ENCODE measurements at places on chromosomes 3 and 15. TPM values are rescaled to one million over a fixed set of nuclear protein-coding genes. Genes with fewer than 3 reads are reported as not detected.
A peak's percentile ranks its signal among the peaks of the same experiment; 100 is the strongest.

Gene MOBP
- not detected for total RNA-seq

Gene C2CD4A
- 0.33 TPM for total RNA-seq

Gene FBXO22
- 14.9 TPM for total RNA-seq

Gene ROPN1
- total RNA-seq = not detected

Gene GOLGA8J
- not detected for total RNA-seq

Gene AGTR1
- total RNA-seq = 11.3 TPM

Gene CPA3
- total RNA-seq = 33.2 TPM

Gene GOLGA6L9
- 2.2 TPM for total RNA-seq

Gene CFAP92
- total RNA-seq = 0.29 TPM

Gene SNX33
- total RNA-seq = 27.8 TPM

Gene EDEM1
- total RNA-seq = 16.6 TPM

Gene KCNMB3
- 1.3 TPM for total RNA-seq

DNA sequence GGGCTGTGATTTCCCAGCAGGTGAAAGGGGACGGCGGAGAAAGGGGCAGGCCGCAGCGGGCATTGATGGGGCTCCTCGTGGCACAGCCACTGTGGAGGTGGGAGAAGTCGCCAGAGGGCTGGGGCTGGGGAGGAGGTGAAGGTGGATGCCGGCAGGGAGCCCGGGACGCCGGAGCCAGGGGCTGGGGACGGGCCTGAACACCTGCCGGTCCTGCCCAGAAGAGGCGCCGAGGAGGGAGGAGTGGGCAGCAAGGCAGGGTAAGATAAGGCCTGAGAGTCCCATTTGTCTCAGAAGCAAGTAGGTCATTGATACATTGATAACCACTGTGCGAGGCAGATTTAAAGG, 571 bp upstream of the RARRES1 start:
- H3K4me3 ChIP-seq = peak overlapping the region; percentile 76
- H3K36me3 ChIP-seq = no peaks in the 10 kb centered on the region
- H3K27me3 ChIP-seq = no peaks in the 10 kb centered on the region
- peaks cover 35% of the 10 kb centered on the region for H3K4me1 ChIP-seq

- no peaks in the 10 kb centered on the region for H3K27me3 ChIP-seq
- no peak overlapping the region for H3K4me3 ChIP-seq
- H3K4me1 ChIP-seq = peaks cover 35% of the 10 kb centered on the region
- peak overlapping the region; percentile 65 for H3K27ac ChIP-seq
- no peak for DNase-seq
Observed at GRCh38 chr15:90599644-90600043, 69.9 kb downstream of the CRTC3 start.

DNA sequence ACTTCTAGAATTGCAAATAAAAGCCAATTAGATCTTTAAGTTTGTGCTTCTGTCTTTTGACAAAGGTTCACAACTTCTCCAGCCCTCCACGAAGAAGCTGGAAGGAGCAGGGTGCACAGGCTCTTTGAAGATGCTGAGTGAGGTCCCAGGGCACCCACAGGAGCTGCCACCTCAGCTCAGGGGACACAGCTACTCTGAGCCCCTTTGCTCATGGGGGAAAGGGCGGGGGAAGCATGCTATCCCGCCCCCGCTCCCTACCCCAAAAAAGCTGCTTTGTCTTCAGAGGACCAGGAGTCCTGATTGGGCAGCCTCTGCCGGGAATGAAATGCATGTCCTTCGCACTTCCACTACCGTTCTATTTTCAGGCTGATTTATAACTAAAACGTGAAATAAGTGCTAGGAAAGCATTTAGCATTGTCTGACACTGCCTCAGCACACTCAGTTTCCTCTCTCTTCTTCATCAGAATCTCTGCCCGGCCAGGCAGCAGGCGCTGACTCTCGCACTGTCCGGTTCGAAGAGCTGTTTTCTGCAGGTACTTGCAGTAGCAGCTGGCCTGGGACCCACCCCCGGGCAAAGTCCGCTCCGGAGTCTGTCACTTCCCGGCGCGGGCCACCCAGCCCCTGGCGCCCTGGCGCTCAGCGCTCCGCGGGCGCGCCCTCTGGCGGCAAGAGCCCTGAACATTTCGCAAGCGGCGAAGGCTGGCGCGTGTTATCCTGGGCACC, 45.5 kb upstream of the KLHL25 start:
- peak; percentile 94 for DNase-seq
- no peak overlapping the region for H3K27ac ChIP-seq
- H3K4me1 ChIP-seq = peaks cover 13% of the 10 kb centered on the region
- H3K36me3 ChIP-seq = no peaks in the 10 kb centered on the region
- H3K27me3 ChIP-seq = peaks cover 9% of the 10 kb centered on the region

GRCh38 chr3:73828348-73828747, 203.6 kb upstream of the PDZRN3 start:
- no peak overlapping the region for H3K27ac ChIP-seq
- H3K27me3 ChIP-seq = no peaks in the 10 kb centered on the region
- no peak overlapping the region for H3K4me3 ChIP-seq
- H3K4me1 ChIP-seq = no peaks in the 10 kb centered on the region

DNA sequence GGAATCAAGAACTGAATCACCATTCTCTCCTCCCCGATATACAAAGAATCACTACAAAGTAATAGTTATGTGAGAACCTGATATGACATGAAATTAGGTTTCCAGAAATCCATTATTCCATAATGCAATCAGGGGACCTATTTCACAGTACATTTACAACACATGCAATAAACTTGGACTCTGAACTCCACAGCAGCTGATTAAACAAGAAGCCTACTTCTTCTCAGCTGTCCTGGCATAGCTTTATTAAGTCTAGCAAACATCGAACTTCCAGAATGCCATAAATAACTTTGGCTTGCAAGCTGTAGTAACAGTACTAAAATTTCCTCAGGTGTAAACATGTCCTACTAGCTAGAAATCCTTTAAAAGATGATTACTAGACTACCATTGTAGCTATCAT, 17.8 kb downstream of the PDCD10 start:
- no peak overlapping the region for H3K4me3 ChIP-seq
- no peak overlapping the region for H3K27ac ChIP-seq
- H3K36me3 ChIP-seq = peaks cover 12% of the 10 kb centered on the region
- DNase-seq = no peak
- no peaks in the 10 kb centered on the region for H3K4me1 ChIP-seq
- H3K27me3 ChIP-seq = no peaks in the 10 kb centered on the region

- peak overlapping the region; percentile 22 for H3K27ac ChIP-seq
- no peaks in the 10 kb centered on the region for H3K36me3 ChIP-seq
- no peak overlapping the region for H3K4me3 ChIP-seq
- DNase-seq = no peak
- H3K27me3 ChIP-seq = no peaks in the 10 kb centered on the region
- H3K4me1 ChIP-seq = peaks cover 19% of the 10 kb centered on the region
Observed at GRCh38 chr15:60413231-60413824, 15.5 kb upstream of the ANXA2 start.

DNA sequence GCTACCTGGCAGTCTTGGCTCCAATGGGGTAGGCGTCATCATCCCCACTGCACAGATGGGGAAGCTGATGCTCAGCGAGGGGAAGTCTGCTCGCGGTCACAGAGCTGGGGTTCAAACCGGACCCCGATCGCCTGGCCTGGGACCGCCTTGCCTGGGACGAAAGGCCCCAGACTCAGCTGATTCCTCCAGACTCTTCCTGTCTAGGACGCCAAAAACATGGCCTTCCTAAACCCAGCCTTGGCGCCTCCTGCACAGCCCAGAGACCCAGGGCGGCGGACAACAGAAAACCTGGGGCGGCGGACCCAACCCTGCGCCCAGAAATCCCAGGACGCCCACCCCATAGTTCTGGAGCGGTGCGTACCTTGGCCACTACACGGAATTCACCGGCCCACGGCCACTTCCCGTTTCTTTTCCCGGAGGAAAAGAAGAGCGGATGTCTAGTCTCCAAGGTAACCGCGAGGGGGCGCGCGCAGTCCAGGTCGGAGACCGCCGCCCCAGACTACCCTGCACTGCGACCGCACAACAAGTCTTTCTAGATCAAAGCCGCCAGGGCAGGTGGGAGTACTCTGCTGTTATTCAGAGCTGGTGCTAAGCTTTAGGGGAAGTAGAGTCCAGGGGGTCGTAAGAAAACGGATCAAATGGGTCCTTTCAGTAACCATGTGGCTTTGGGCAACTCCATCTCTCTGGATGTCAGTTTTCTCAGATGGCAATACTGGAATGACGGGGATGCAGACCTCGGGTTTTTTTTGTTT, 4.9 kb upstream of the IL17RD start:
- DNase-seq = no peak
- peaks cover 19% of the 10 kb centered on the region for H3K4me1 ChIP-seq
- no peak overlapping the region for H3K27ac ChIP-seq
- no peaks in the 10 kb centered on the region for H3K27me3 ChIP-seq
- no peaks in the 10 kb centered on the region for H3K36me3 ChIP-seq

DNA sequence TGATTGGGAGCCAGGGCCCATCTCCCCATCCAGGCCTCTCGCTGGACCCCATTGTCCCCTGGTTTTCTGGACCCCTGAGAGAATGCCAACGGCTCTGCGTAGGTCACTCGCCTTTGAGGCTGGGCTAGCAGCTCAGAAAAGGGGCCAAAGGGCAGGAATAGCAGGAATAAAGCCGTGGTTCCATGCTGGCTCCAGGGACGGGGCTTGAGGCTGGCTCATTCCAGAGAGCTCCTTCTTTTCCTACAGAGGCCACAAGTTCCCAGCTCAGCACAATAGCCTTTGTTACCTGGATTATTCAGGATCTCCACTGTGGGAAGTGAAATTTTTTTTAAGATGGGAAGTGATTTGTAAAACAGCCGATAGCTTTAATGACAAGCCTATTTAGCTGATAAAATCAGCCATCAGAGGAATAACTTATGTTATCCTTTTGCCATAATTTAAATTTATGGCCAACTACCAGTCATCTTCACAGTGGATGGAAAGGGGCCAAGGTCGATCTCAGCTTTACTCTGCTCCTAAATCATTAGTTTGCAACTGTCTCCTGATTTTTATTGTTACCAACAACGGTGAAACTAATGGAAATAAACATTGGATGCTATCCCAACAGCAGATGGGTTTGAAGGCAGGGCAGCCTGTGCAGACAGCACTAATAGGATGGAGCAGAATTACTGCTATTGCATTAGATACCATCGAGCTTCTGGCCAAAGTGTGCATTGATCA, 124.3 kb downstream of the TMEM266 start:
- no peak overlapping the region for H3K27ac ChIP-seq
- H3K4me3 ChIP-seq = no peak overlapping the region
- H3K36me3 ChIP-seq = no peaks in the 10 kb centered on the region
- DNase-seq = no peak
- peaks cover 3% of the 10 kb centered on the region for H3K4me1 ChIP-seq
- peaks cover 46% of the 10 kb centered on the region for H3K27me3 ChIP-seq

DNA sequence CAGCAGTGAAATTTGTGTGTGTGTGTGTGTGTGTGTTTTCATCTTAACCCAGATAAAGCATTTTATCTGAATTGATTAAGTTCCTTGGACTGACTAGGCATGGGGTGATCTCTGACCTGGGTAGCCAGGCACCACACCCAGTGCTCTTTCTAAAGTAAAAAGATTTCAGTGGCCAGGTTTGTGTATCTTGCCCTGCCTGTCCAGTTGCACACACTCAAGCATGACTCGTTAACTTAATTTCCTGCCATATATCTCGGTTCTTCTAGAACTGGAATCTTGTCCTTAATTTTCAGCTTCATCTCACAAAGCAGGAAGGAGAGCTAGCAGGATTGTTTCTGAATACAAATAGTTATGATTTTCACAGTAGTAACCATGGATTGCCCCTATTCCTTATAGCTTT, 17.0 kb downstream of the TM4SF18 start:
- H3K36me3 ChIP-seq = no peaks in the 10 kb centered on the region
- no peak for DNase-seq
- H3K27ac ChIP-seq = no peak overlapping the region
- no peaks in the 10 kb centered on the region for H3K27me3 ChIP-seq

DNA sequence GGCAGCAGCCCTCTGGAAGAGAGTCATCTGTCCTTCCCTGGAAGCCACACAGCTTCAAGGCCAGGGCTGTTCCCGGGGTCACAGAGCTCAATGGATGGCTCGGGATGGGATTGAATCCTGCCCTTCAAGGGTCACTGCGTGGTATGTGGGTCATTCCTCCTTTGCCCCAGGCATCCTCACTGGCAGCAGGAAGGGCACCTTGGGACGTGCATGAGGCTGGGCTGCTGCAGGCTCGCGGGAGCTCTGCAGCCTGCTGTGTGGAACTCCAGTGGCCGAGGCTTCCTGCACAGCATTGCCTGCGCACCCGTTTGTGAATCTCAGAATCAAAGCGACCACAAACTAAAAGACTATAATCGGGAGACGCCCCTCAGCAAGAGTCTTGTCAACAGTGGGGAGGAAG, 60.7 kb downstream of the PCSK6 start:
- no peak overlapping the region for H3K4me3 ChIP-seq
- no peak for DNase-seq
- no peaks in the 10 kb centered on the region for H3K4me1 ChIP-seq
- H3K27ac ChIP-seq = no peak overlapping the region

DNA sequence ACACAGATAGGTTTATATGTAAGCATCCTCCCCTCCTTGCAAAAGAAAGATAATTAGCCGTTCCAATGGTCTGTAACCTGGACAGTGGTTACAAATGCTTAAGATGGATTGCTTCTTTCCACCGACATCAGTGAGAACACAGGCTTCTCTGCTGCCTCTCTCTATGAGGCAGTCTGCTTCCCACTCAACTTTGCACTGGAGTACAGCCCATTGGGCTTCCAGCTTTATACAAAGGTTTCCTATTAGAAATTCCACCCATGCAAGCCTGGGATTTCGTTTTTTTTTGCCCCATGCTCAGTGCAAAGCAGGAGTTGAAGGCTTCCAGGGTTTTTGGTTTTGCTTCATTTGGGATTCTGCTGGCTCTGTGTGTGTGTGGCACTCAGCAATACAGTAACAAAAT, 47.3 kb upstream of the C3orf22 start:
- peaks cover 82% of the 10 kb centered on the region for H3K36me3 ChIP-seq
- H3K4me1 ChIP-seq = no peaks in the 10 kb centered on the region
- no peaks in the 10 kb centered on the region for H3K27me3 ChIP-seq
- no peak overlapping the region for H3K27ac ChIP-seq

DNA sequence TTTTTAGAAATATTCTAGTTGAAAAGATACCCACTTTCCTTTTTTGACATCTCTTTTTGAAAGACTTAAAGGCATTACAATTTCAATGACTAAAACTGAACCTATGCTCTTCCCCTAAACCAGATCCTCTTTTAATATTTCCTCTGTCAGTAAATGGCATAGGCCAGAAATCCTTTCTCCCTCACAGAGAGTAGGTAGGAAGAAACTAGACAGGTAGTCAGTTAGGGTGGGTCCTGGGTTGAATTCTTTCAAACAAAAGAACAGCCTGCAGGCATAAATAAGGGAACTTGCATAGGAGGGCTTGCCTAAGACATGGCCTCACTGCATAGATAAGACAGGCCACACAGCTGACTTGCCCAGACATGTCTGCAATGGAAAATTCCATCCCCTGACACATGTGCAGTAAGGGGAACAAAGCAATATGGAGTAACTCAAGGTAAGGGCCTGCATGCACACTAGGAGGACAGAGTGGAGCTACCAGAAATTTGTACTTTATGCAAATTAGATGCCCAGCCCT, 23.1 kb downstream of the PLSCR5 start:
- H3K4me1 ChIP-seq = no peaks in the 10 kb centered on the region
- H3K4me3 ChIP-seq = no peak overlapping the region
- no peak overlapping the region for H3K27ac ChIP-seq
- DNase-seq = no peak
- H3K36me3 ChIP-seq = no peaks in the 10 kb centered on the region
- H3K27me3 ChIP-seq = no peaks in the 10 kb centered on the region
